ENCODE measurements at places on chromosomes 4 and X.
A peak's percentile ranks its signal among the peaks of the same experiment; 100 is the strongest.

DNA sequence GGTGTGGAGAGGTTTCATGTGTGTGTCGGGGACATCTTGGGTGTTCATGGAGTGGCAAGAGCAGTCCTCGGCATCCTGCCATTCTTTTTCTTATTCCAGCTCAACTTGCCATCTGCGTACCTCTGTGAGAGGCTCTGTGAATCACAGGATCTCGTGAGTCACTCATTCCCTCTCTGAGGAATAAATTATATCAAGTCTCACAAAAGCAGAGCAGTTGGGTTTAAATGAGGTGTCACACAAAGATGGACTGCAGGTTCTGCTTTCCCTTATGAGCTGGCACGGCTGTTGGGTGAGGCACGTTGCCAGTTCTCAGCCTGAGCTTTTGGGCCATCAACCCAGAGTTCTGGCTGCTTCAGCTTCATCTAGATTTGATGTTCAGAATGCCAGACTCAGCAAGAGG, 6.8 kb upstream of the OCIAD2 start:
- no peak for DNase-seq

GRCh38 chr4:122831515-122832196, 5.0 kb downstream of the FGF2 start:
- no peak for DNase-seq

GRCh38 chr4:123430031-123430430, 33.4 kb downstream of the SPRY1 start:
- DNase-seq: no peak

GRCh38 chrX:15349046-15349445, 13.7 kb upstream of the PIGA start:
- peak; percentile 23 for DNase-seq
